Activated CD4-positive, alpha-beta memory T cell treated with anti-CD3 and anti-CD28 coated beads for 36 hours (primary cell): ENCODE measurements at places on chromosomes 2 and 18.
A peak's percentile ranks its signal among the peaks of the same experiment; 100 is the strongest.

GRCh38 chr18:5052491-5052890, 144.6 kb downstream of the AKAIN1 start:
- DNase-seq, result no peak

- DNase-seq, result no peak
Measured at GRCh38 chr2:129431881-129432280, 547.6 kb upstream of the RAB6C start.

DNA sequence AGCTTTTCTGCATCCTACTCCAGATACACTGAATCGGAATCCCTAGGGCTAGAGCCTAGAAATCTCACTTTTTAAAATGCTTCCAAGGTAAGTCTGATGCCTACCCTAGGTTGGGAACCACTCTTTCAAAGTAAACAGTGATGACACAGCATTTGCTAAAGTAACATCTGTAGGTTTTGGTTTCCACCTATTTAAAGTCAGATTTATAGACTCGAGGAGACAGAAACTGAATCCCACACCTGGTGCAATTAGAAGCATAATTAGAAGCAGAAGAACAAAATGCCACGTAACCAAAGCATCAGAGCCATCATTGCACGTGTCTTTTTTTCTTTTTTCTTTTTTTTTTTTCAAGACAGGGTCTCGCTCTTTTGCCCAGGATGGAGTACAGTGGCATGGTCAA, 40.9 kb downstream of the PDK1 start:
- DNase-seq, result no peak

DNA sequence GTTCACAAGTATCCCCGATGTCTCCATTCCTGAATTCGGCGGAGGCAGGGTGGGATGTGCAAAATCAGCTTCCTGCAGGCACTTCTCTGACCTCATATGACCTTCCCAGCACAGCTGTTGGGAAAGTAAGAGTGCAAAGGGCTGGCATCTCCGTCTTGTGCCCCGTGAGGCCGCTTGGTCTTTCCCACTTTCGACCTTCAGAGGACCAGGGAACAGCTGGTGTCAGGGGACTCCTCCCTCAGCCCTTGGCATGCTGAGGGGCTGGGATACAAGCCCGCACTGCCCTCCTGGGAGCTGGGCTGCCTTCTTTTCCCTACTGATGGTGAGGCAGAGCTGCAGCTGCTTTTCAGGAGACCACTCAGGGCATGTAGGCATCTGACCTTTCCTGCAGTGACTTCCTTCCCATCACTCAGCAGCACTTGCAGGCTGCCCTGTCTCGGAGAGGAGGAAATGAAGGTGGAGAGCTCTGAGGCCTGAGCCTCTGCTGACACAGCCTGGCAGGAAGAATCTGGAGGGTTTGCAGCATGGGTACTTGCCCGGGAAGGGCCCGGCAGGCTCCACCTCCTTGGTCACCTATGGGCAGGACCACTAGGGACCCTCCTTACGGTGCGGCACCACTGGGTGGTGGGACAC, 277.2 kb upstream of the HS6ST1 start:
- no peak for DNase-seq

DNA sequence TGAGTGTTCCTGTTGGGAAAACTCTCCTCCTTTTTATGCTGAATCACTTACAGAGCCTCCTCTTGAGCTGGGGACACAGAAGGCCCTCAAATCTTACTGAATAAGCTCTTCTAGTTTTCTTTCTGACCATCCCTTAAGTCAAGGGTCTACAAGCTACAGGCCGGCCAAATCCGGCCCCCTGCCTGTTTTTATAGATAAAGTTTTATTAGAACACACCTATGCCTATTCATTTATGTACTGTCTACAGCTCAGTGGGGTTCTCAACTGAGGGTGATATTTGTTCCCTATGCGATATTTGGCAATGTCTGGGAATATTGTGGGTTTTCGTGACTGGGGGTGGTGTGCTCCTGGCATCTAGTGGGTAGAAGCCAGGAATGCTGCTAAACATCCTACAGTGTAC, 14.0 kb downstream of the CDC42EP3 start:
- DNase-seq, result no peak

GRCh38 chr2:100404411-100404810, 13.1 kb downstream of the CHST10 start:
- DNase-seq, result no peak

DNA sequence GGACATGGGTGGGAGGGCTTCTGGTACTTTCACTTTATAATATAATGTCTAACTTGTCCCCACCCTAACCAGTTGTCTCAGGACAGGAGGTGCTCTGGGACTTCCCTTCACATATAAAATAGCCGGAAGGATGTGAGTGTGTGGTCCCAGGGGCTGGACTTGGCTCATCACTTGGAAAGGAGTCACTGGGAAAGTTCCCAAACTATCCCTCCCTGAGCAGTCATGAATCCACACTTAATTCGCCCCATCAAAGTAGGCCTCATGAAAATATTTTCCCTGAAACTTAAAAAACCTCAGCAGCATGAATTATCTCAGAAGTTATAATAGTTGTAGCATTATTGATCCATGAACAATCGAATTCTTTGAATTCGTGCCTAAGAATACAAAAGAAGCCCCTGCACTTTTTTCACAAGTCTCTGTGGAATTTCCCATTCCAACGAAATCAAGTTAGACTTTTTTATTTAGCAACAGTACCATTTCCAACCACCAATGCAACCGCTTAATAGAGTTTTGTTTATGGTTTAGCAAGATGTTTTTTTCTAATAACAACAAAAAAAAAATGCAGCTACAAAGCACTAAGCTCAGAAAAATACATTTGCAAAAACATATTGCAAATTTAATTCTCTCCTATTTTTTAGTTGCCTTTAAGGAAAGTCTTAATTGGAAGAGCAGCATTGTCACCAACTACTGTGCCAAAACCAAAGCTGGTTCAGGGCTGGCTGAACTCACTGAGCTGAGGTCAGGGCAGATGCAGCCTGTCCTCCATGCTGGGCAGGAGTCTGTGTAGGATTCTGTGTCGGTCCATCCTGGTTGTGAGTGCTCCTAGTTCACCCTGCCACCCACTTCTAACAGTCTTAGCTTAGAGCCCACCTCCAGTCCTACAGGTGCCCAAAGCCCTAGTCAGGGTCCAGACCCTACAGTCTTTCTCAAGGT, 68.8 kb upstream of the SPTBN1 start:
- no peak for DNase-seq

- no peak for DNase-seq
Measured at GRCh38 chr2:16869711-16870110, 204.1 kb upstream of the CYRIA start.

GRCh38 chr2:69621440-69621839, 22.1 kb downstream of the AAK1 start:
- DNase-seq, result no peak

- peak; percentile 61 for DNase-seq
Measured at GRCh38 chr2:172106108-172106961, 3.6 kb upstream of the DLX2 start.

DNA sequence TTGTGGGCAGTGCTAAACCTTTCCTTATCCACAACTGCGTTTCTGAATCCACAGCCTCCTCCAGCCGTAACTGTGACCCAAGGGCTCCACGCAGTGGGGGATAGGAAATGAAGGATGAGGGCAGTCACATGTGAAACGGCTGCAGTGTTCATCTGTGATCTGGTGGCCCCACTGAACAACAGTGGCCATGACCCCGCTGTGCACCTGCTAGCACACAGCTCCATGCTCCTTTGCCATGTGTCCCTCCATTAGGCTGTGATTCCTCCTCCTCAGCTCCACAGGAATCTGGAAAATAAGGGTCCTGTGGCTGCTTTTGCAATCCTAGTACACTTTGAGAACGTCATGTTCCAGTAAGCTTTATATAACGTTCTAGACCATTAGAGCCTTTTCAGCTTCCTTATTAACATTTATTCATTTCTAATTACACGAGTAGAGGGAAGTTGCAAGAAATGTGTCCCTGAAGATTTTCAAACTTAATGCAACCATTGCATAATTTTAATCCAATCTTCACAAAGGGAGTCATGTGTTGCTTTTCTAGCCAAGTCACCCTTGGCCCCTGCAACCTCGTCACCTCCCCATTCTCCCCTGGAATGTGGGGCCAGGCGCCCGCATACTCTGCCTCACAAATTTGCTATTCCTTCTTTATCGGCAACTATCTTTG, 7.1 kb upstream of the NAPG start:
- DNase-seq, result no peak

GRCh38 chr2:226795281-226796011, 4.2 kb downstream of the IRS1 start:
- no peak for DNase-seq

DNA sequence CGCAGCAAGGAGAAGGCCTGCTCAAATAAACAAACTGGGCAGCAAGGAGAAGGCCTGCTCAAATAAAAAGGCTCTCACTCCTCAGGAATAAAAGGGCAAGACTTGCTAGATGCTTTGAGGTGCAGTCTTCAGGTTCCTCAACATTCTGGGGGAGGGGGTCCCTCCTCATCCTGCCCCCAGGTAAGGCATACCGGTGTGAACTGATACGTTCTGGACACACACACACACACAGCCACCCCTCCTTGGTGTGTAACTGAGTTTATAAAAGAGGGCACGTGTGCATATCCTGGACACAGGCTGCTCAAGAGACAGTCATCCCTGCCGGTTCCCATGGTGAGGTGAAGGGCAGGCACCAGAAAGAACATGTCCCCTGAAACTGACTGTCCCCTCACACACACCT, 4.5 kb downstream of the TEX261 start:
- no peak for DNase-seq

DNA sequence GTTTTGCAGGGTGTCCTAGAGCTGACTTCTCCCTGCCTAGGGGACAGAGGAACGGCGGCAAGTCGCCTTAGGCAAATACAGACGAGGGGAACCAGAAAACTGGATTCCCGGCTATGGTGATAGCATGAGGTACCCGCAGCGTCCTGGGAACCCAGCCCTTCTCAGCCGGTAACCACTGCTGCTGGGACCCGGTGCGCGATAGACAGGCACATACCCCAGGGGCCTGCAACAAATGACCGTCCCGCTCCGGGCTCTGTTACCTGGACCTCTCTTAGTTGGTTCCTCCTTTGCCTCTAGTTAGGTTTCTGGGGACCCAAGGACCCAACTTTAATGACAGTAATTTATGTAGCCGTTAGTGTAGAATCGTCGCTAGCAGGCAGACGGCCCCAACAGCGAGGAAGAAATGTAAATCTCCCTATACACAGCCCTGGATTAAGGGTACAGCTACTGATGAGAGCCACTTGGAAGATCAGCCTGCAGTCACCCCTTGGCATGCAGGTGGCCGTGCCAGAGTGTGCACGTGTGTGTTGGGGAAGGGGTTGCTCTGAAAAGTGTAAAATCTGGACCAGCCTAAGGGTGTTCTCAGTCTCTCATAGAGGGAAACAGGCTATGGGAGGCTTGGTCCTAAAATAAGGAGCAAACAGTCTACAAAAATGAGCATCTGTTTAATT, 819 bp upstream of the SERPINE2 start:
- DNase-seq, result no peak

DNA sequence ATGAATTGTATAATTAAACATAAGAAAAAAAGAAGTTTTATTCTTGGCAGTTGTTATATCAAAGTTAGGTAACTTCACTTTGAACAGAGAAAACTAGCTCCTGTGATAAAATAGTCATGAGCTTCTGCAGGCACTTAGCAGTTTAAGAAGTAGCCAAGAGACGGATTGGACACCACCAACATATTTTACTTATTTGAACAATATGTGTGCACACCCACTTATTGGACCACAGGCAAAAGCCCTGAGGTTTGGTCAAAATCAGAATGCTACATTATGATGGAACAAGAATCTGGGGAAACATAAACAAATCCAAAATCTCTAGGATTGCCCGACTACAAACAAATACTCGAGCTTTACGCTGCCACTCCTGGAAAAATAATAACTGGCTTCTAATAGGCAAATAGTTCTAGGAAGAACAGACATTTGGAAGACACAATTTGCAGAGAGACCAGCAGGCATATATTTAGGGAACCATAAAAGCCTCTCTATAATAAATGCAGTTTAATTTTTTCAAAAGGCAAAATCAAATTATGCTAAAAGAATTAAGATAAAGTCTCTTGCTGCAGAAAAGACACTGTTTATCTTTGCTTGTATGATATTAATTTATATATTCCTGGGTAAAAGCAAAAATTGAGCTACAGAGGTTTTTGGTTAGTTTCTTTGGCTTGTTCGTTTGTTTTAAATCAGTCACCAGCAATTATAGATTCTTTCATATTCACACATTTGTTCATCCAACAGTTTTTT, 117.9 kb downstream of the CDC42EP3 start:
- no peak for DNase-seq
